Transverse colon (tissue), 4 donors: ENCODE measurements at places on chromosomes 16 and 17.

GRCh38 chr17:16818340-16818739, 128.3 kb downstream of the CCDC144A start:
- H3K27ac ChIP-seq: no peak overlapping the region
- peaks cover 15% of the 10 kb centered on the region for H3K4me1 ChIP-seq
- H3K36me3 ChIP-seq: no peaks in the 10 kb centered on the region
- no peak for DNase-seq

DNA sequence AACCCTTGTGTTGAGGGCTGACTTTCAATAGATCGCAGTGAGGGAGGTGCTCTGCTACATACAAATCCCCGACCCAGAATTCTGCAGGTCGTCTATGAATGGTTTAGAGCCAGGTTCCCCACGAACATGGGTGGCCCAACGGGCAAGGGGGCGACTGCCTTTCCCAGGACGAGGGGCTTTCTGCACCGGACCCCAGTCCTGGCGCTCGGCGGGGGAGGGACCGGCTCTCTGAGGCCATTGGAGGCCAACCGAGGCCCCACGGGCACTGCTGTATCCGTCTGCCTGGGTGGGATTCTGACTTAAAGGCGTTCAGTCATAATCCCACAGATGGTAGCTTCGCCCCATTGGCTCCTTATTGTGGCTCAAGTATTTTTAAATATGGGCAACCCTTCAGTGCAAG, 21.2 kb downstream of the SEC14L1 start:
- H3K4me3 ChIP-seq: no peak overlapping the region
- no peak overlapping the region for H3K27ac ChIP-seq
- no peak for DNase-seq
- H3K4me1 ChIP-seq: peaks cover 51% of the 10 kb centered on the region
- no peaks in the 10 kb centered on the region for H3K36me3 ChIP-seq

DNA sequence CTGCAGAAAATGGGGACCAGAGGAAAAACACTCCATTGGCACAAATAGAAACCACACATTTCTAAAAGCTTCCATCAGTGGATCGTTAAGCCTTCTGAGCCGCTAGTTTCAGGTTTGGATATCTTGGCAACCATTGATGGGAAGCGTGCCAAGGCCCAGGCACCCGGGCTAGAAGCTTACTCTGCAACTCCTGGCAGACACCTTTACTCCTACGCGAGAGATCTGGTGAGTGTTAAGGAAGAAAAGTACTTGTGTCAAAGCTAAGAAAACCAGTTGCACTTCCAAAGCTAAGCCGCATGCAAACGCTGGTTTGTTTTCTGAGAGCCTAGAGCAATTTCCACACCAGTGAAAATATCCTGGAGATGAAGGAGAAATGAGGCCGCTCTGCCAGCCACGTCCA, 472.4 kb downstream of the PMP22 start:
- H3K27me3 ChIP-seq: peaks cover 4% of the 10 kb centered on the region
- peak; percentile 21 for DNase-seq
- no peak overlapping the region for H3K27ac ChIP-seq
- no peak overlapping the region for H3K4me3 ChIP-seq
- no peaks in the 10 kb centered on the region for H3K36me3 ChIP-seq

DNA sequence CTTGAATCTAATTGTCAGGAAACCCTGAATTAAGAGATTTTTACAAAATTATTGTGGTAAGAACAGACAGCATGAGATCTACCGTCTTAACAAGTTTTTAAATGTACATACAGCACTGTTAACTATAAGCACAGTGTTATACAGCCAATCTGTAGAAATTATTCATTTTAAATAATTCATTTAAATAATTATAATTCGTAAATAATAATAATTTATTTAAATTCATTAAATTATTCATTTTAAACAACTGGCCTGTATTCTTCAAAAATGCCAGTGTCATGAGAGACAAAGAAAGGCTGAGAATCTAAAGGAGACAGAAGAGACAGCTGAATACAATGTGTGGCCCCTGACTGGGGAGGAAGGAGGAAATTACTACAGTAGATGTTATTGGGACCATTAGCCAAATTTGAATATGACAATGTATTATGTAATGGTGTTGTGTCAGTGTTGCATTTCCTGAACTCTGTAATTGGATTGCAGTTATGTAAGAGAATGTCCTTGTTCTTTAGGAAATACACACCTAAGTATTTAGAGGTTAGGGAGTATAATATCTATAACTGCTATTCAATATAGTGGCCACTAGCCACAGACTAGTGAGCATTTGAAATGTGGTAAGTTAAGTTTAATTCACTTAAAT, 2.3 kb downstream of the RSAD1 start:
- peaks cover 11% of the 10 kb centered on the region for H3K36me3 ChIP-seq
- H3K4me1 ChIP-seq: peaks cover 16% of the 10 kb centered on the region
- H3K4me3 ChIP-seq: no peak overlapping the region
- no peak for DNase-seq
- H3K27ac ChIP-seq: no peak overlapping the region

DNA sequence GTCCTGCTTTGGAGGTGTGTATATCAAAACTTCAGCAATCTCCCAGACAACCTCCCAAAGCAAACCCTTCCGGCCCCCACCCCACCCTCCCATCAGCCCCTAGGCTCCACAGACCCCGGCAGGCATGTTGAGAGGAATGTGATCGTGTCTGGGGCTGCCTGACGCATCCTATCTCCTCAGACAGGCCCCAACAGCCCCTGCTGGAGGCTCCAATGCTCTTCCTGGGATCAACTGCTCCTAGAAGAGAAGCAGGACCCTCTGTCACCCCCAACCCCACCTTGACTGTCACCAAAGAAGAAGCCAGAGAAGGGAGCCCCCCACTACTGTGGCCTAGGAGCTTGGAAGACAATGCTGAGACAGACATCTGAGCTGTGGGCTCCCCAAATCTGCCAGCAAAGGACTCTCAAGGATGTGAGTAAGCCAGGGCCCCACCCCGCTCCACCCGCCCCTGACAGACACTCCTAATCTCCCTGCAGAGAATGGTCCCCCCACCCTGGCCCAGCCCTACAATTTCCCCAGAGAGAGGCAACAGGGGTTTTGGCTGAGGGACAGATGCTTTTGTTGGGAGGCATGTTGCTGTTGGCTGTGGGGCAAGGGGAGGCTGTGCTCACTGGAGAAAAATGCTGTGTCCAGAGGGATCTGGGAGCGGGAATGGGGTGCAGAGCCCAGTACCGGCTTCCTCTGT, 1.6 kb upstream of the KRT14 start:
- peaks cover 3% of the 10 kb centered on the region for H3K4me1 ChIP-seq
- H3K27ac ChIP-seq: no peak overlapping the region
- DNase-seq: no peak
- no peak overlapping the region for H3K4me3 ChIP-seq
- H3K27me3 ChIP-seq: no peaks in the 10 kb centered on the region

DNA sequence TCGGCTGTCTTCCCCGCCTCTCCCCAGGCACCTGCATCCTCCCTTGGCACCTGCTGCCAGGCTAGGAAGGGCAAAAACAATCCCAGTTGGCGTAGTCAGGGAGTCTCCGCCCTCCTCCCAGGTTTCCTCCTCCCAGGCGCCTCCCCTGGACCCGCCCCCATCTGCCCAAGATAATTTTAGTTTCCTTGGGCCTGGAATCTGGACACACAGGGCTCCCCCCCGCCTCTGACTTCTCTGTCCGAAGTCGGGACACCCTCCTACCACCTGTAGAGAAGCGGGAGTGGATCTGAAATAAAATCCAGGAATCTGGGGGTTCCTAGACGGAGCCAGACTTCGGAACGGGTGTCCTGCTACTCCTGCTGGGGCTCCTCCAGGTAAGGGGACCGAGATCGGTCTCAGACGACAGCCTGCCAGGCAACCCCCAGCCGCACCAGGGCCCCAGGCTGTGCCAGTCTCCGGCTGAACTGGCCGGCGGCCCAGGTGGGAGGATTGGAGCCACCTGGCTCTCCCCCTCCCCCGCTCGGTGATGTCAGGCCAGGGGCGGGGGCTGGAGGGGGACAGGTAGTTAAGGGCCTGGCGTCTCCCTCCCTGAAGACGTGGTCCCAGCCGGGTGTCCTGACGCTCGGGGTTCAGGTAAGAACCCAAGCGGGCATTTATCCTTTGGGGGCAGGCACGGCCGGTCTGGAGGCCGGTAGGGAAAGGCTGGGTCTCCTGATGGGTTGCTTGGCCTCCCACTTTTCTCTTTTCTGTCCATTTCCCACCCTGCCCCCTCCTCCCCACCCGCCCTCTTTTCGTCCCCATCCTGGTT, at the start of gene GRB7:
GRB7 (plus strand) TSS at position 179 of the 808 bp plus-strand sequence. CDS start 4,364 bp downstream, outside the sequence.
- H3K36me3 ChIP-seq: no peaks in the 10 kb centered on the region
- H3K27ac ChIP-seq: peak within 1 kb of the TSS; percentile 83
- peak; percentile 89 for DNase-seq
- H3K4me3 ChIP-seq: peak within 1 kb of the TSS; percentile 21
- peaks cover 38% of the 10 kb centered on the region for H3K4me1 ChIP-seq

GRCh38 chr17:34579017-34579946, at the start of gene TMEM132E:
Gene TMEM132E (plus strand): TSS chr17:34579582. CDS start chr17:34581077, 1,495 bp downstream.
- H3K4me1 ChIP-seq: peaks cover 24% of the 10 kb centered on the region
- H3K27me3 ChIP-seq: peaks cover 84% of the 10 kb centered on the region
- no peaks in the 10 kb centered on the region for H3K36me3 ChIP-seq
